Dermis microvascular lymphatic vessel endothelial cell (primary cell): ENCODE measurements at places on chromosomes 13 and 19. TPM values are rescaled to one million over a fixed set of nuclear protein-coding genes. Genes with fewer than 3 reads are reported as not detected.

SIGLEC5 gene
- total RNA-seq, result not detected in 2 replicates

ZNF441 gene
- total RNA-seq, result 8.0 and 9.4 TPM in 2 replicates

GFY gene
- not detected in 2 replicates for total RNA-seq

IZUMO1 gene
- 0.25 and 0.26 TPM in 2 replicates for total RNA-seq

FAM83E gene
- total RNA-seq, result 0.25 and 0.26 TPM in 2 replicates

CDC34 gene
- 85.2 and 89.6 TPM in 2 replicates for total RNA-seq

UBL3 gene
- total RNA-seq, result 11.0 and 15.2 TPM in 2 replicates

CASP14 gene
- total RNA-seq, result not detected in 2 replicates

GSX1 gene
- not detected in 2 replicates for total RNA-seq

SLC10A2 gene
- total RNA-seq, result not detected in 2 replicates

PHF11 gene
- total RNA-seq, result 8.7 and 10.2 TPM in 2 replicates

TUBB4A gene
- total RNA-seq, result not detected in 2 replicates

RTBDN gene
- total RNA-seq, result not detected in 2 replicates

MAST1 gene
- total RNA-seq, result 0.26 and 1.1 TPM in 2 replicates

ZNF575 gene
- total RNA-seq, result under 0.01 and 0.13 TPM in 2 replicates

CAPN12 gene
- total RNA-seq, result 0.13 TPM in 1 of 2 replicates, not detected in the other

CEACAM4 gene
- not detected in 2 replicates for total RNA-seq

ODAD3 gene
- total RNA-seq, result under 0.01 and 0.13 TPM in 2 replicates

SLC25A41 gene
- 0.13 TPM in 2 replicates for total RNA-seq

ALOX5AP gene
- total RNA-seq, result 0.25 and 0.26 TPM in 2 replicates

LIN37 gene
- 3.0 and 3.8 TPM in 2 replicates for total RNA-seq

SIGLEC9 gene
- 0.26 and 0.38 TPM in 2 replicates for total RNA-seq

CERS4 gene
- 7.7 and 22.9 TPM in 2 replicates for total RNA-seq

FFAR1 gene
- total RNA-seq, result not detected in 2 replicates

FUT2 gene
- total RNA-seq, result not detected in 2 replicates

VSTM1 gene
- total RNA-seq, result not detected in 2 replicates

MEX3D gene
- 43.1 and 69.7 TPM in 2 replicates for total RNA-seq

PEAK3 gene
- total RNA-seq, result 0.13 and 0.51 TPM in 2 replicates

FARP1 gene
- 9.8 and 20.9 TPM in 2 replicates for total RNA-seq

ATP8A2 gene
- total RNA-seq, result 0.13 TPM in 2 replicates

PPP1R15A gene
- total RNA-seq, result 21.6 and 36.4 TPM in 2 replicates

PSG6 gene
- total RNA-seq, result not detected in 2 replicates

ANGPTL8 gene
- not detected in 2 replicates for total RNA-seq

KIR3DL2 gene
- not detected in 2 replicates for total RNA-seq

ADGRE2 gene
- total RNA-seq, result 0.13 and 0.38 TPM in 2 replicates

ZNF837 gene
- total RNA-seq, result 1.7 and 3.7 TPM in 2 replicates

ACP7 gene
- total RNA-seq, result not detected in 2 replicates

SLC8A2 gene
- total RNA-seq, result not detected in 2 replicates

C19orf33 gene
- total RNA-seq, result 0.51 and 1.4 TPM in 2 replicates

MIR17HG gene
- 4.5 and 5.9 TPM in 2 replicates for total RNA-seq

GJB6 gene
- total RNA-seq, result not detected in 2 replicates

C19orf18 gene
- total RNA-seq, result 0.13 TPM in 2 replicates

SHD gene
- not detected in 2 replicates for total RNA-seq

MIA gene
- not detected in 2 replicates for total RNA-seq
